Inflammatory macrophage treated with lipopolysaccharide for 4 hours (primary cell): ENCODE measurements at places on chromosomes 6 and 20.

- DNase-seq: no peak
Observed at GRCh38 chr6:148082696-148083095, 259.9 kb upstream of the SASH1 start.

- DNase-seq: no peak
Observed at GRCh38 chr6:48611332-48611731, 500.3 kb upstream of the PTCHD4 start.

- no peak for DNase-seq
Observed at GRCh38 chr6:38580030-38580429, 59.7 kb downstream of the BTBD9 start.

DNA sequence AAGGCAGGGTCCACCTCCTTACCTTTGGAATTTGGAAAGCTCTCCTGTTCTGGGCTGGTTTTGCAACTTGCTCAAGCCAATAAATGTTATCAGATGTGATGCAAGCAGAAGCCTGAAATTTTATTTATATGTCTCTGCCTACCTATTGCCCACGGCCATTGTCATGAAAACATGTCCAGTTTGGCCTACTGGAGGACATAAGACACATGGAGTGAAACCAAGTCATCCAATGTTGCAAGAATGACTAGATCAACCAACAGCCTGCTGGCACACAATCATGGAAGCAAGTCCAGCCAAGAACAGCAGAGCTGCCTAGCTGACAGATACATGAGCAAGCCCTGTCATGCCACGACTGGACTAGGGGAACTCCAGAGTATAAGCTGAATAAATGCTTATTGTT is 56.7 kb upstream of the IRAK1BP1 start:
- no peak for DNase-seq
